Daoy (cell line): ENCODE measurements at places on chromosomes 7 and 10. TPM values are rescaled to one million over a fixed set of nuclear protein-coding genes. Genes with fewer than 3 reads are reported as not detected.

DNA sequence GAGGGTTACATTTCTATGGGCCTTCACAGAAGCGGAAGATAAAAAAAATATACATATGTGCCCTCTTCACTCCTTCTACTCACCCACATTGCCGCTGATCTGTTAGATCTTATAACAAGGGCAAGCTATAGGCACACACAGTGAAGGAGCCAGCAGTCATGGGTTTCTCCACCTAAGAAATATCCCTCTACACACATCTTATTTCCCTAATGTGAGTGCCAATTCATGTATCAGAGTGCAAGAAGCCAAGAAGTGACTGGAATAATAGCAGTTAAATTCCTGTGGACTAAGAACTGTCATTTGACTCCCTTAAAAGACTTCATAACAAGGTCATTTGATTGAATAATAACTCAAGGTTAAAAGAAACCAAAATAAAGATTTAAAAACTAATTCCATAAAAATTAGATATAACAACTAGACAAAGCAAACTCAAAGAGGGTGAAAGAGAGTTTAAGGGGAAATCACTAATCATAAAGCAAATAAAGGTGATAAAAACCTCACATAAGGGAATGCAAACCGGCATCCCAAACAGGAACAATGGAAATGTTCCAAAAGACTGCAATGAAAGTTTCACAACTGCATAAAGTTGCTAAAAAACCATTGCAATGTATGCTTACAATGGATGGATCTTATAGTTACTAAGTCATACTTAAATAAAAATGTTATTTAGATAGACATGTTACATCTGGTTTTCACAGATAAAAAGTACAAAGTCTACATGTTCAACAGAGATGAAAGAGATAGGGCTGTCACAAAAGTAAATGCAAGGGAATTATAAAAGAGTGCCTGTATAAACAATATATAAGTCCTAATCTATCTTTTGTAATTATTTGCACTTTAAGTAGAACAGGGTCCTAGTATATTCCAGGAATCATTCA is 42.8 kb downstream of the ARHGAP21 start:
- no peak for DNase-seq

Gene YWHAG
- 53.9 and 57.6 TPM in 2 replicates for total RNA-seq

DNA sequence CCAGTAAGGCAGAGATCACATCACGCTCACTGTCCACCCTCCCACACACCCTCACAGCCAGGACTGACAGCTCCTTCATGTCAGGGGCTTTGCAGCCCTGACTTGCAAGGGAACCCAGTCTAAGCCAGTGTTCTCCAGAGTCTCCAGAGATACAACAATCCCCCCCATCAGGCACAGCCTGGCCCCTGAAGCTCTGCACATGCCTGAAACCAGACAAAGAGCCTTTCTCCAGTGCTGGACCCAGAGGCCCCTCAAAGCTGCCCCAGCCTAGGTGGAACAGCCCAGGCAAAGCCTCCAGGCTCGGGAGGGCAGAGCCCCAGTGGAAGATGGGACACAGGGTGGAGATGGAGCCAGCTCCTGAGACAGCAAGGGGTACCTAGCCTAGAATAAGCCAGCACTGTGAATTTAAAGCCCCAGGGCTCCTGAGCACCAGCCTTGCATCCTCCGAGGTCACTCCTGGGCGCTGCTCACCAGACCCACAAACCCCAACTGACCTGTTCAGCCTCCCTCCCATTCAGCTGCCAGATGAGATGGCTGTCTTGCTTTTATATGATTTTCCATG is 50.2 kb downstream of the GRID1 start:
- no peak for DNase-seq

DNA sequence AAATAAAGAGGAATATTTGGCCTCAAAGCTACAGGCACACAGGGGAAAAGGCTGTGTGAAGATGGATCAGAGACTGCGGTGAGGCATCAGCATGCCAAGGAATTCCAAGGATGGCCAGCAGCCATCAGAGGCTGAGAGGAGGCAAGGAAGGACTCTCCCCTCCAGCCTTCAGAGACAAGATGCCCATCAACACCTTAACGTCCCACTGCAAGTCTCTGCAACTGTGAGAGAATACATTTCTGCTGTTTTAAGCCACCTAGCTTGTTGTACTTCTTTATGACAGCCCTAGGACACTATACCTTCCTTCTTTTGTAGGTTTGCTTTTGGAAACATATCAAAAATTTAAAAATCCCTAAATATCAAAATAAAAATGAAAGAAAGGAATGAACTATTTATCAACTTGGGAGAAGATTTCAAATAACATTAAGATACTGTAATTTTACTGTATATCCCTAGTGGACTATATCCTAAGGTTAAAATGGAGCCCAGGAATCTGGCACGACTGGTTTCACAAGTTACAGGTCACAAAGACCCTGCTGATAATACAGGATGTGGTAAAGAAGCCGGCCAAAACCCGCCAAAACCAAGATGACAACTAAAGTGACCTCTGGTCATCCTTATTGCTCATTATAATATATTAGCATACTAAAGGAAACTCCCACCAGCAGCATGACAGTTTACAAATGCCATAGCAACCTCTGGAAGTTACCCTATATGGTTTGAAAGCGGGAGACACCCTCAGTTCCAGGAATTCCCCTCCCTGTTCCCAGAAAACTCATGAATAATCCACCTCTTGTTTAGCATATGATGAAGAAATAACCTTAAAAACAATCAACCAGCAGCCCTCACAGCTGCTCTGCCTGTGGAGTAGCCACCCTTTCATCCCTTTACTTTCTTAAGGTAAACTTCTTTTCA is 185.2 kb downstream of the AVL9 start:
- DNase-seq: peak; percentile 48

GRCh38 chr10:84008878-84009277 is 130.4 kb upstream of the GHITM start:
- DNase-seq: no peak

Gene KAZALD1
- 3.0 and 12.2 TPM in 2 replicates for total RNA-seq

GRCh38 chr7:130344271-130344866 is at the start of gene CPA5:
CPA5 (plus strand) TSS chr7:130344816; CDS start chr7:130346486, 1,670 bp downstream.
- no peak for DNase-seq

GRCh38 chr7:106033735-106034134 is 70.7 kb downstream of the CDHR3 start:
- DNase-seq: no peak

- no peak for DNase-seq
Measured at GRCh38 chr7:150969475-150969874, 8.6 kb downstream of the KCNH2 start.

Gene INA
- 0.46 and 1.1 TPM in 2 replicates for total RNA-seq

GRCh38 chr10:119644205-119644814 is 6.9 kb upstream of the BAG3 start:
- no peak for DNase-seq

Gene SLC26A3
- total RNA-seq: not detected in 2 replicates

Gene KCP
- total RNA-seq: 0.06 and 0.48 TPM in 2 replicates

DNA sequence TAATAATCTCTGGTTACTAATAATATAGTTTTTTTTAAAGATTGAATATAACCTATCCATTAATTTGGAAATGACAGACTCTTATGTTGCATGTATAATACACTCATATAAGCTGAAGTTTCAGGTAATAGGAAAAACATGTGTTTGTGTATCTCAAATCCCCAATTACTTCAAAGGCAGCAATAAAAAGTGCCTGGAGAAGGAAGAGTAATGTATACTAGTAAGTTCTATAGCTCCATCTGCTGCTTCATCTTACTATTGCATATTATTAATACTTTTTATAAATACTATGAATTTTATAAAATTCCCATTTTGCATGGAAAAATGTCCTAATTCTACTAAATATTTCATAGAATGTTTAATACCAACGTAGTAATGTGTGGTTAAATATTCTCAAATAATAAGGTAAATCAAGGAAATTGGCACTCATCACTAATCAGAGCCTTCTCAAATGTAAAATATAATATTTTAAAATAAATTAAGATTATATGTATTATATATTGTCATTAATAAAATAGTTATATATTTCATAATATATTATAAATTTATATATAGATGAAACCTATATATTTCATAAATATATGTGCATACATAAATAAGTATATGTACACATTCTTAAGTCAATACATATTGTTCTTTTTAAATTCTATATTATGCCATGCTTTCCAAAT is 311.9 kb downstream of the HGF start:
- no peak for DNase-seq

GRCh38 chr10:62541811-62542210 is 167.6 kb downstream of the ZNF365 start:
- no peak for DNase-seq

GRCh38 chr7:738723-739454 is 11.8 kb upstream of the PRKAR1B start:
- DNase-seq: no peak

DNA sequence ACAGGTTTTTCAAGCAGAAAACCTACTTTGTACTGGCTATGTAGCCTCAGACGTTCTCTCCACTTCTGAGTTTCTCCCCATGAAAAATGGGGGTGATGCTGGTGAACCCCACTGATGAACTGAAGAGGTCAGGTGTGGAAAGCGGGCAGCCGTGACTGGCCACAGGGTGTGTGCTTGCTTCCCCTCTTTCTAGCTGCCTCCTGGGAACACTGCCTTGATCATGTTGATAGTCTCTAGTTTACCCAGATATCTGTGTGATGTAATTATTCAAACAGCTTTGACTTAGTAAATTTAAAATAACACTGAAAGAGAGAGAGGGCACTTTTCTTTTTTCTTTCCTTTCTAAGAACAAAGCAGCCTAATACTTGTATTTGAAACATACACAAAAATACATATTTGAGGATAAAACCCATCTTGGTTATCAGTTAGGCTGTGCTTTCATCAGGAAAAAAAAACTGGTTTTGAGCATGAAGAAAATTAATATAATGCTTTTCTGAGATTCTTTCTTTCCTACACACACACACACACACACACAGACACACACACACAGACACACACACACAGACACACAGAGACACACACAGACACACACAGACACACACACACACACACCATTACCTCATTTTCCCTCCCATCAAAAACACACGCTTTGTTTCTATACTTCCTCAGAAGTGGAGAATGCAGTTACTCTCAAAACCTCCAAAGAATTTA is 76.7 kb downstream of the MACC1 start:
- DNase-seq: no peak

DNA sequence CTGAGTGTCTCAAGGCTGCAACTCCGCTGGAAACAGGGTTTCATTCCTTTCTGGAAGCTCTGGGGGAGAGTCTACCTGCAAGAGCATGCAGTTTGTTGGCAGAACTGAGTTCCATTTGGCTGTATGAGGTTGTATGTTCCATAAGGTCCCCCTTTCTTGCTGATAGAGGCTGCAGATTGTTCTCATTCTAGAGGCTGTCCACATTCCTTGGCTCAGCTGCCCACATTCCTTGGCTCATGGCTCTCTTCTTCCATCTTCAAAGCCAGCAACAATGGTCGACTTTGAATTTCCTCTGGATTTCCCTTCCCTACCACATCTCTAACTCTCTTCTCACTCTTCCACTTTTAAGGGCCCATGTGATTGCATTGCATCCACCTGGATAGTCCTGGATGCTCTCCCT is 147.3 kb upstream of the CDCA7L start:
- DNase-seq: no peak

GRCh38 chr10:62748386-62748785 is 56.1 kb upstream of the ADO start:
- DNase-seq: no peak

Gene CADPS2
- total RNA-seq: 12.2 and 15.1 TPM in 2 replicates

GRCh38 chr10:12847361-12847975 is 154.0 kb downstream of the CCDC3 start:
- DNase-seq: peak; percentile 13

GRCh38 chr7:98295467-98296192 is 14.1 kb downstream of the BRI3 start:
- no peak for DNase-seq

Gene CALHM1
- not detected in 2 replicates for total RNA-seq

GRCh38 chr10:118901380-118901779 is 128.1 kb upstream of the NANOS1 start:
- no peak for DNase-seq

- no peak for DNase-seq
Measured at GRCh38 chr10:77563638-77564270, 73.9 kb downstream of the KCNMA1 start.

GRCh38 chr7:106064771-106065574 is 47.1 kb downstream of the SYPL1 start:
- peak; percentile 100 for DNase-seq
